ENCODE measurements at places on chromosomes 7 and 10.

GRCh38 chr7:113085781-113086390 lies 741 bp downstream of the GPR85 start:
- no peak for DNase-seq

- no peak for DNase-seq
Measured at GRCh38 chr7:95267754-95268153, 56.6 kb downstream of the PON1 start.

- no peak for DNase-seq
Measured at GRCh38 chr7:30047124-30047523, 18.9 kb downstream of the PLEKHA8 start.

DNA sequence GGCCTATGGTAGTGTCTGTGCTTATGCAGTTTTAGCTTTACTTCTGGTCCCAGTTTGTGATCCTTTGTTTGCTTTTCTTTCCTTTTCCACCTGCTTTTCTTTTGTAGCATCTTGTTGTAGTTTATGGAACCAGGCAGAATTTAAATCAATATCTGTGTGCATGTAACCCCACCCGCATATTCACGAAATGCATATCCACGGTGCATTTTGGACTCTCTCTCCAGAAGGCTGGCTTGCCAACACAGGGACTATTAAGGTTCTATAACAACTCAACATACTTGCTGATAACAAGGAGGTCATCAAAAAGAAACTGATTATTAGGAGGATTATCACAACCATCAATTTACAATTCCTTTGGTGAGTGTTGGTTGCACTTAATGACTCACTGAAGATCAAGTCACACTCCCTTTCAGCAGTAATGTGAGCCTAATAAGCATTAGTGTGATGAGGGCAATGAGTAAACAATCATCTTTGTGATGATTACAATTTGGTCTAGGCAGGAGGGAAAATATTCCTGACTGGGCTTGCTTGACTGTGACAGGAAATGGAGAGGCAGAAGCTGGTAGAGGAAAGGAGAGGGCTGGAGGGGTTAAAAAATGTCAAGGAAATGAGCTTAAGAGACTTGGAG lies 378.6 kb downstream of the REEP3 start:
- DNase-seq, result no peak

DNA sequence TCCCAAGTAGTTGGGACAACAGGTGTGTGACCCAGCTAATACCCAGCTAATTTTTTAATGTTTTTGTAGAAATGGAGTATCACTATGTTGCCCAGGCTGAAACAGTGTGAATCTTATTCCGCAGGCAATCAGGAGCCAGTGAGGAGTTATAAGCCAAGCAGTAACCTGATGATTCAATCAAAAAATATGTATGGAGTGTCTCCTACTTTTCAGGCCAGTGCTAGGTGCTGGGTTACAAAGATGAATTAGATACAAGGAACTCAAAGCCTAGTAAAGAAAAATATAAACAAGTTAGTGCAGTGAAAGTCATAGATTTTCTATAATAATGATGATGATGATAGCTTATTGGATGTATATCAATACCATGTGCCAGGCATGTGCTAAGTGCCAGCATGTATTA lies 13.2 kb upstream of the IFRD1 start:
- no peak for DNase-seq

- DNase-seq, result no peak
Measured at GRCh38 chr10:24821986-24822385, 98.3 kb upstream of the ARHGAP21 start.

DNA sequence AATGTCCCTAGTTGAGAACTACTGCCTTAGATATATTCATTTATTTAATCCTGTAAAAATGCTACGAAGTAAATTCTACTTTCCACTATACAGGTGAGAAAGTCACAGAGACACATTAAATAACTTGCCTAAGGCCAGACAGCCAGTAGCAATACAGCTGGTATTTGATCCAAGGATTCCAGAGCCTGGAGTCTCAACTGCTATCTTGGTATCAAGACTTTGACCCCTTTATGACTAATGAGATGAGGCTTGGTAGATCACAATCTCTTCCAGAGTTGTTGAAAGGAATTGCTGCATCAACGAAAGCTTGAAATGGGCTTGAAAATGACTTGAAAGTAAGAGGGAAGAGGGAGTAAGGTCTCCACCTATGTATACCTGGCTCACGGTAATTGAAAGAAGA lies 83.3 kb downstream of the ORC5 start:
- no peak for DNase-seq

- no peak for DNase-seq
Measured at GRCh38 chr7:73696372-73696771, 13.0 kb downstream of the BUD23 start.

- no peak for DNase-seq
Measured at GRCh38 chr10:8815969-8816368, 761.5 kb downstream of the GATA3 start.

GRCh38 chr7:85708221-85708620 lies 521.4 kb upstream of the SEMA3D start:
- DNase-seq, result no peak

DNA sequence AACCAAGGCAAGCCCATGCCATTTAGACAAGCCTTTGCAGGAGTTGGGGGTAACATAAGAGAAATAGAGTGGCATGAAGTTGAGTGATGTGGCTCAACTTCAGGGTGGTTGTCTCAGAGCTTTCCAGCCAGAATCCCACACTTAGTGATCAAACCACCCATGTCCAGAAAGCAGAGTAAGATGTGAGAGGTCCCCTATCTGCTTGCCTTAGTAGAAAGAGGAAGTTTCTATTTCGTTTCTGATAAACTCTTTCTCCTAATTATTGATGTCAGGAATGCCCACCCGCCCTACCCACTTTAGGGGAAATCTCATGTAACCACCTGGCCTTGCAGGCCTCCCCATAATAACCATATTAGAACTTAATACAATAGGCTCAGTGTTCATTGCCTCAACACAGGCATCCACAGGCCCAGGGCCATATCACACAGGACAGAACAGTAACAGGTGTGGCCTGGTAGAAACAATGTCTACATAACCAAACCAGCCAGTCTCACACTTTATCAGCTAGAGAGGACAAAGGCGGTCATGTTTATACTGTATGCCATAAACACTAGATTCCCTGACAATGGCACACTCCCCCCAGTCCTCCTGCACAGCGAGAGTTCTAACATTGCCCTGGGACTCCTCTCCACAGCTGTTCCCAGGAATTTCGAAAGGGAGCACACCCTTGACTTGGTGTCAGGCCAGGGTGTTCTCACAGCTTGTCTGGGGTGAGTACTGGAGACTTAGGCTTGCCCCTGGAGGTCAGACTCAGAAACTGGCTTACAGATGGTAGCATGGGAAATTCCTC lies 364.4 kb downstream of the CXCL12 start:
- no peak for DNase-seq
